Activated T-helper 1 cell treated with Interleukin-2 at 50 U/mL for 16 hours (primary cell): ENCODE measurements at places on chromosomes 4 and X.
A peak's percentile ranks its signal among the peaks of the same experiment; 100 is the strongest.

GRCh38 chr4:152929888-152930287 is 6.2 kb upstream of the FHDC1 start:
- DNase-seq: no peak

DNA sequence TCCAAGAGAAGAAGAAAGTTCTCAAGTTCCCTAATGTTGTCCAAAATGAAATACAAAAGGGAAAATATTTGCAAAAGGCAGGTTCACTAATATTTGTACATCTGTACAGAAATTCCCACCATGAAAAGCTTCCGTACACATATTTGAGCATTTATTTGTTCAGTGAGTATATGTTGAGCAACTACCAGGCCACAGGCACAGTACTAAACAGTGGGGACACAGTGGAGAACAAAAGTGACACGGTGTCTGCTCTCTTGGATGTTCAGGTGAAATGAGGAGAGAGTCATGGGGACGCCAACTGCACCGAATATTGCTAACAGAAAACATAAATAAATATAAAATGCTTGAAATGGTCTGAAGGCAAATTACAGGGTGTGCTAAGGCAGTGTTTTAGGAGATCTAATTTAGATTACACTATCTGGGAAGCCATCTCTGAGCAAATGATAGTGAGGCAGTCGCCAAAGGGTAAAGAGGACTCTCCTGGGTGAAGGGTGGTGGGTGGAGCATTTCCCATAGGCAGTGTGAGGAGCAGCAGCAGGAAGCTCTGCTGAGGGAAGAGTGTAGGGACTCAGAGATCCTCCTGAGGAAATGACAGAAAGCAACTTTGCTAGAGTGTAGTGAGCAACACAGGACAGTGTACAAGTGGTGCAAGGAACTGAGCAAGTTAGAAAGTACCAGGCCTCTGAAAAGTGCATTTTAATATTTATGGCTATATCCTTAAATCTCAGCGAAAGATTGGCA is 375.2 kb downstream of the GALNTL6 start:
- DNase-seq: no peak

GRCh38 chr4:70885174-70885573 is 17.0 kb upstream of the MOB1B start:
- no peak for DNase-seq

- DNase-seq: no peak
These were observed 24.3 kb downstream of the RAI2 start for GRCh38 chrX:17836830-17837229.

DNA sequence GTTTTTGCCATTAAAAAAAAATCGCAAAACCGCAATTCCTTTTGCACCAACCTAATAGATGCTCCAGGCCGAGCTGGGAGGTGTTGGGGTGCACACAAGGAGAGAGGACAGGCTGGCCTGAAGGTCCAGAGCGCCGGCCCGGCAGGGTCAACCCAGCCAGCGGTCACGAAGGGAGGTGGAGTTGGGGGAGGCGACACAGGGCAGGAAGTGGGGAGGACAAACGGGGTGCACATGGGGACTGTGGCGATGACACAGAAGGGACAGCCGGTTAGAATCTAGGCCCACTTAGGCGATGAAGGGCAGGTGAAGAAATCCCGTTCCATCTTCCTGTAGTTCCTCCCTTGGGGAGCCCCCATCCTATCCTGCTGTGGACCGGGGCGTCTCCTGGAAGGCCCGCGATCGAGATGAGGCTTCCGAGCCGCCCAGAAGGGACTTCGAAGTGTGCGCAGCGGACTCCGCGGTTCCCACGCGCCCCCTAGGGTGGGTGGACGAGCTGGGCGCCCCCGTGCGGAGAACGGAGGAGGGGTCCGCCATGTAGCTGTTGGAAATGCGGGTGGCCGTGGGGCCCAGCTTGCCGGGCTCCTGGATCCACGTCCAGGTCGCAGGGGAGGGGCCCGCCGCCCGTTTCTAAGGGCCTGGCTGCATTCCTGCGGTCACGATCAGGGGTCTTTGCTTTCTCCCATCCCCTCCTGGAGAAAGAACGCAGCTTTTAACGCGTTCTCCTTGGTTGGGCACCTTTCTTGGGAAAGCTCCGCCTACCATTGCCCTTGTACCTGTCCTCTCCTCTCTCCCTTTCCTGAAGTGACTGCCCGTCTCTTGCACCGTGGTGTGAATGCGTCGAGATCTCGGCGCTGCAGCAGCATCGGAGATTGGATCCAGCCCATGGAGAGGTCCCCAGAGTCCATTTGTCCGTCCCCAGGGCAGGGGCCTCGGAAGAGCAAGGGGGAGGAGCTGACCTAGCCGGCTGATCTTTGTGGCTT is 17.0 kb upstream of the HPF1 start:
- DNase-seq: no peak

GRCh38 chr4:123204737-123205136 is 191.9 kb upstream of the SPRY1 start:
- DNase-seq: no peak

DNA sequence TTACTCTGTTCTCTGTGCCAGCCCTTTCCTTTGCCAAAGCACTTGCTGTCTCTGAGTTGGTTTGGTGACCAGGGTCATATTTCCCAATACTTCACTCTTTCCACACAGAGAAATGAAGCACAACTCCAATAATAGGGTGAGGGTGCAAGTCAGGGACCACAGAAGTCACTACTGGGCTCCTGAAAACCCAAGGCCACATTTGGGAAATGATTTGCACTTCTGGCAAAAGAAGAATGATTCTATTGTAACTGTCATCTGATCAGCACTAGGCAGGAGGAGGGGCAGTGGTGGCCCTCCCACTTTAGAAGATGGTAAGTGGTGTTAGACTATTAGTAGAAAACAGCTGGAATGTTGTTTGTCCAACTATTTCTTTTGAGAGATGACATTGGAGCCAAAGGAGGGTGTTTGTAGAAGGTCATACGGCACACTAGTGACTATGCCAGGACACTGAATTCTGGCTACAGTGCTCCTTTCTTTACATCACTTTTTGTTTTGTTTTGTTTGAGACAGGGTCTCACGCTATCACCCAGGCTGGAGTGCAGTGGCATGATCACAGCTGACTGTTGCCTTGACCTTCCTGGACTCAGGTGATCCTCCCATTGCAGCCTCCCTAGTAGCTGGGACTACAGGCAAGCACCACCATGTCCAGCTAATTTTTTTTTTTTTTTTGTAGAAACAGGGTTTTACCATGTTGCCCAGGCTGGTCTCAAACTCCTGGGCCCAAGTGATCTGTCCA is 10.8 kb upstream of the HADH start:
- DNase-seq: no peak

DNA sequence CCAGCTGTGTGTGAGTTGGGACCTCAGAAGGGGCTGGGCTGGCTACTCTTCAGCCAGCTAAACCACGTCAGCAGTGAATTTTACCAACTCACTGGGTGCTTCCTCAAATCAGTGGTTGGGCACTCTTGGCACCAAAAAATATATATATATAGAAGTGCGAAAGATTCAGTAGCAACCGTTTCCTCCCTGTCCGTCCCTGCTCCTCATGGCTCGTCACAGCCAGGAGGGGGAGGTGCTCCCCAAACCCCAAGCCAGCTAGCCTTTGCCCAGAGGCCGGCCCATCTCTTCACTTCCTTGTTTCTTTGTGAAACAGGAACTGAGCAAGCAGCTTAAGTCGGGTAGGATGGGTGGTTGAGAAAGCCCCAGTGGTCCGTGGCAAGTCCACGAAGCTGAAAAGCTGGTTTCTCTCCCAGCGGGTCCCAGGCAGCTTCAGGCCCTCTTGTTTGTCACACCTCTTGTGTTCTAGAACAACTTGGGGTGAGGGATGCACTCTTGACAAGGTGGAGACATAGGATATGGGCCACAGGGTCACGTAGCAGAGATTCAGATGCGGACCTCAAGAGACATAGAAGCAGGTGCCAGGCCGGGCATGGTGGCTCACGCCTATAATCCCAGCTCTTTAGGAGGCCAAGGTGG is 6.8 kb upstream of the SASH3 start:
- DNase-seq: no peak

- no peak for DNase-seq
These were observed 57.8 kb downstream of the SOD3 start for GRCh38 chr4:24853142-24853541.

DNA sequence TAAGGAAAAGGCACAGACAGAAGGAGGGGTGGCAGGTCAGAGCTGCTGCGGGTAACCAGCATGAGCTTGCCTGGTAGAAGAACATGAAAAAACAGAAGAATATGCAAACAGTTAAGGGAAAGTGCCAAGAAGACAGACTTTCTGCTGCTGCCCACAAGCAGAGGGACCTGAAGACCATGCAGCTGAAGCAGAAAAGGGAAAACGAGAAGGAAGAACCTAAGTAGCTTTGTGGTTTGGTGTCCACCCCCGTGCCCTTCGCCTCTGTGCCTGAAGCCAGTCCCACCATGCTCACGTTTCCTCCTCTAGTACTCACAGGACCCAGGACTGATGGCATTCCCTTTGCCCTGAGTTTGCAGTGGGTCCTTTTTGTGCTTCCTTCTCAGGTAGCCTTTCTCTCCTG is 62.8 kb downstream of the UBA6 start:
- no peak for DNase-seq

DNA sequence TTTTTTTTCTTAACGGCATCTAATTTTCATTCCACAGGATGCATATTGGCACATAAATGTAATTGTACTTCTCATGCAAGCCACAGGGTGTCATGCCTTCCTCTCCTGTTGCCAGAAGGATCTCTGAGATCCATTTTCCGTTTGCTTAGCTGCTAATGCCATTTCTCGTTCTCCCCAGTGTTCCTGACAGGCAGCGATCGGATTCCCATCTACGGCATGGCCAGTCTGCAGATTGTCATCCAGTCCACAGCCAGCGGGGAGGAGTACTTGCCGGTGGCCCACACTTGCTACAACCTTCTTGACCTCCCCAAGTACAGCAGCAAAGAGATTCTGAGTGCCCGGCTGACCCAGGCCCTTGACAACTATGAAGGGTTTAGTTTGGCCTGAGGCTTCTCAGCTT is 8.9 kb upstream of the NAP1L5 start:
- DNase-seq: no peak

- DNase-seq: no peak
These were observed 397.5 kb upstream of the PRKX start for GRCh38 chrX:4110964-4111363.

- no peak for DNase-seq
These were observed 215.3 kb upstream of the TTC29 start for GRCh38 chr4:147160908-147161513.

GRCh38 chrX:14032406-14032805 is 2.7 kb upstream of the GEMIN8 start:
- peak; percentile 28 for DNase-seq

DNA sequence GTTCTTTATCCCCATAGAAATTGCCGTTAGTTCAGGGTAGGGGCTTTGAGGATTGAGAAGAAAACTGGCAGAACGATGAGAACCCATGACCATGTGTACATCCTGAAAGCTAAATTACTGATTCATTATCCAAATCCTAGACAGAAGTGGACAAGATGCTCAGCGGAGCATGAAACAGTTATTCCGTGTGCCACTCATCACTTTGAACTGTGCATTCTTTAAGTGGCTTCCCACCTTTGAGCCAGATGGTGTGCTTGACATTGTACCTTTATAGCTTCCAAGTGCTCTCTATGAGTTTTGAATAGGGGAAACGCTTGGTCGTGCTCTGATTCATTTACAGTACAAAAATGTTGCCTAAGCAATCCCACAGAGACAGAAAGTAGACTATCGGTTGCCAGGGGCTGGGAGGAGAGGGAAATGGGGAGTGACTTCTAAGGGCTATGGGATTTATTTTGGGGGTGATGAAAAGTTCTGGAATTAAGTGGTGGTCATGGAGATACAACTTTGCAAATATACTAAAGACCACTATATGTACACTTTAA is 100.0 kb downstream of the DOCK11 start:
- no peak for DNase-seq

DNA sequence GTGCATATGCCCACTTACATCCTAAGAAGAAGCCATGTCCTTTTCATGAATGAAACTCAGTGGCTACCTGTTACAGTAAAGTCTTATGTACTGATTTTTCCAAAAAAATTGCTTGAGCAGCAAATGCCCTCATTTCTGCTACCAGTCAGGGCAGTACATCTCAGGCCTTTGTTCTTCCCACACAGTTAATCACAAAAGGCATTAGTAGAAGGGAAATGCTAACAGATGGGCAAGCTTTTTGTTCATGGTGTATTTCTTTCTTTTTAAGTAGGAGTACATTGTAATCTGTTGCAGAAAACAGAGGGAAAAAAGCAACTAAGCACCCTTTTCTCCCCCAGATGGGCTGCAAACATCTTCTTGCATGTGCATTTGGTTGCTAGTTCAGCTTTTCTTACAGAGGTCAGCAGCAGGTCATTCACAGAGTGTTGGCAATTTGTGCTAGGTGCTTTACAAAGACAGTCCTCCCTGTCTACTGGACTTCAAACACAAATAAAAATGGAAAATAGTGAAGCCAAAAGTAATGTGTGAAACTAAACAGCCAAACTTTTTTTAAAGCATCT is 373.4 kb downstream of the PRDM5 start:
- DNase-seq: no peak

- DNase-seq: peak; percentile 33
These were observed 111.6 kb downstream of the DHX15 start for GRCh38 chr4:24472514-24473308.

DNA sequence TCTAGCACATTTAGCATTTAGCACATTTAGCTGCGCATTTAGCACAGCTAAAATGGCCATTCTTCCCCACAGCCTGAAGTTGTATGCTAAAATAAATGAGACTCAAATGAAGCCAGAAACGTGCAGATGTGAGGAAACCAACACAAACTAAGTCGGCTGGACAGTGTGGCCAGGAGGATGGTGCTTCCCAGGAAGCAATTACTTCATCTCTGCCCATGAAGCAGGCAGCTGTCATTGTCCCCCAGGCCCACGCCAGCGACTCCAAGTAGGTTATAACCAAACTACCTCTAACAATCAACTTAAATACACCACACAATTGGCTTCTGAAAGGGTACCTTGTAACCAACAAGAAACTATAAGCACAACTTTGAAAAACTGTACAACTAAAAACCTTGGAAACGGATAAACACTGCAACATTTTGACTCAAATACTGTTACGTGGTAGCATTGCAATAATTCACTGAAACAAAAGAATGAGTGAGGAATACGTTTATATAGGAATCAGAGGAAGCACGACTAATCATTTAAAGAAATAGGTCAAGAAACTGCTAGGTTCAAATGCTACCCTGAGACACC is 39.2 kb downstream of the AFAP1 start:
- DNase-seq: no peak

DNA sequence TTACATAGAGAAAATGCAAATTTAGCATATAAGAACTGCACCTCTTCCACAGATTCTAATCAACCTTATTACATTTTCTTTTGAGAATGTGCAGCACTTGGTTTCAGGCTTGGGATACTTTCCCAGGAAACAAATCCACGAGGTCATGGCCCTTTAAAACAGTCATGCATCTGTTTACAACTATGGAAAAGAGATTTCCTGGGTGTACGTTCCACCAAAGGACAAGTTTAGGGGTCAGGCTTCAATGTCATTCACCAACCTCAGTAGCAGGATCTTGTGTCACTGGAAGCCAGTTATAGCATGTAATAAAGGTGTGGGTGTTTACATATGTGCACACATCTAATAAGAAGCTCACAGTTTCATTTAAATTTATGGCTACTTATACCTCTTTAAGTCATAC is 30.7 kb downstream of the EREG start:
- DNase-seq: no peak

DNA sequence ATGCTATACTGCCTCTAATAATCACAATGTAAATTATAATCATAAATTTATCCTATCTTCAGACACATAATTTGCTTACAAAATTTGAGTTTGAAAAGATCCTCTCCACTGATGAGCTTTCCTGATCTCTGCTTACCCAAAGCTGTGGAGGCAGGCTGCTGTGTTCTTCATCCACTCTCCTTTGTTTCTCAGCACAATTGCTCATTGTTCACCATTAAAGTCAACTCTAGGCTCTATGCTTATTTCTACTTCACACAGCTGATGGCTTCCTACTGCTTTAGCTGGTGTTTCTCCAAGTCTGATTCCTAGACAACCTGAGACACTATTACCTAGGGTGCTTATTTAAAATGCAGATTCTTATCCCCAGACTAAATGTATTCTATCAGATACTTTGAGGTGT is 319.7 kb downstream of the PCDH18 start:
- no peak for DNase-seq
